Stimulated activated CD4-positive, alpha-beta T cell treated with anti-CD3 and anti-CD28 coated beads, Interleukin-4, amount 100 ng/mL, for 1 hour (primary cell): ENCODE measurements at places on chromosomes 7 and 10.

GRCh38 chr7:134589491-134589941 is 40.6 kb downstream of the AKR1B15 start:
- DNase-seq: no peak

DNA sequence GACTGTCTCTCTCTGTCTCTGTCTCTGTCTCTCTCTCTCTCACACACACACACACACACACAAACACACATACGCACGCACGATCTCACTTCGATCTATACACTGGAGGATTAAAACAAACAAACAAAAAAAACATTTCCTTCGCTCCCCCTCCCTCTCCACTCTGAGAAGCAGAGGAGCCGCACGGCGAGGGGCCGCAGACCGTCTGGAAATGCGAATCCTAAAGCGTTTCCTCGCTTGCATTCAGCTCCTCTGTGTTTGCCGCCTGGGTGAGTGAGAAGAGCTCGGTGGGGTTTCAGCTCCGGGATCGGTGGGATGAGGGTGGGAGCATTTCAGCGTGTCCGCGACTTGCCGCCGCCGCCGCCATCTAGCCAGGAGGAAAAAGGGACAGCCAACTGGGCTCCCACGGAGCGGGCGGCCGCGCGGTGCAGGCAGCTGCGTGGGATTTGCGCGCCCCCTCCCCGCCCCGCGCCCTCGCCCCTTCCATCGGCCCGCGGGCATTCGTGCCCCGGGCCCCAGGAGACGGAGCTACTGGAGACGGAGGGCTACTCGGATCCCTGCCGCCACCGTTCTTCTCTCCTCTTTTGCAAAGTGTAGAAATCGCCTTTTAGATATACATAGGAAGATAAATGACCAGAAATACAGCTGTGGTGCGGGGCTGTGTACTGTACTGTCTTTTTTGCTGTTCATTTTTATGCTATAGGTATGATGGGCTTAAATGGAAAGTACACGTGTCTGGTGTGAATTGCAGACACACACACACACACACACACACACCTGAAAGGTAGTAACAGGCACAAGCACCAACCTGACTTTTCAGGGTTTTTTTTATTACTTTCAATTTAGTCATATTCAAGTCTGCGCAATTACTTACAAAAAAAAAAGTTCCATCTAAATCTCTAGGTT is 581 bp downstream of the PTPRZ1 start:
- no peak for DNase-seq

DNA sequence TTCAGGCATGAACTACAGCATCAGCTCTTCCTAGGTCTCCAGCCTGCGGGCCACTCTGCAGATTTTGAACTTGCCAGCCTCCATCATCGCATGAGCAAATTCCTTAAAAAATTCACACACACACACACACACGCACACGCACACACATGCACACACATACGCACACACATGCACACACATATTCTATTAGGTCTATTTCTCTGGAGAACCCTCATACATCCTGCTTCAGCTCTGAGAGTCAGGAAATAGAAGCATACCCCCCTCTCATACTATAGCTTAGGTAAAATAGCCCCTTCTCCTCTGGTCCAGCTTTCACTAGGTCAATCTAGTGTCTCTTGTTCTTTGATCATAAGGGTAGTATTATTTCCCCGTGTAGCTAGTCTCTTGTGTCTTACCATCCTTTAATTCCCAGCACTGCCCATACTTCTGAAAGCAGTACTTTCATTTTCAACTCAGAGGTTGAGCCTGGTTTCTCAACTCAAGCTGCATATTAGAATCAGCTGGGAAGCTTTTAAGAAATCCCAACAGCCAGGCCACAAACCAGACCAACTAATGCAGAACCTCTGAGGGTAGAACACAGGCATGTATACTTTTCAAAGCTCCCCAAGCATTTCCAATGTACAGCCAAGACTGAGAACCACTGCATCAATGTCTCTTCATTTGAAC is 30.9 kb upstream of the ITGB8 start:
- DNase-seq: no peak

DNA sequence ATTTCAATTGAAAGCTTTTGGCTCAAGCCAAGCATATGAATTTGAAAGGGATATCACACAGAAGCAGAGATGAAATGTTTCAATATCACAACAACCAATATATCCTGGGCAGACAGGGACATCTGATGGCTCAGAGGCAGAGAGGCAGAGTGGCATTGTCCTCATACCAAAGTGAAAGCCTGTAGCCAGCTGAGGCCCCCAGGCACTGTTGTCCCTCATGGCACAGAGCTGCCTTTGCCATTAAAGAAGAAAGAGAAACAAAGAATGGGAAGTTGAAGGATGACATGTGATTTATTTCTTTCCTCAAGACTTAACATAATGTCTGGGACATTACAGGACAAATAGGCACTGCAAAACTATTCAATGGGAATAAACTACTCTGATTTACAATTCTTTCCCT is 504.3 kb upstream of the PCDH15 start:
- no peak for DNase-seq

DNA sequence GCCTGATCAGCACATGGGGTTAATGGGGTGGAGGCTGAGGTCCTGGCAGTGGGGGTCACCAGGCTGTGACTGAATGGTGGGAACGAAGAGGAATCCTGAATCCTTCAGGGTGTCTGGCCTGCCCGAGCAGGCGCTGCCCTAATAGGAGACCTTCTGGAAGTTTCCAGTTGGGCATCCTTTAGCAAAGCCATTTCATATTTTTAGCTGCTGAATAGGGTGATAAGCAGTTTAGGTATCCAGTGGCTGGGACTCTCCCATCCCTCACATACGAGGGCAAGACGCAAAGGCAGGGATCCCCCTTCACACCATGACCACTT is 159.3 kb downstream of the SH3PXD2A start:
- no peak for DNase-seq

- DNase-seq: no peak
These were observed 33.9 kb downstream of the DNAJC1 start for GRCh38 chr10:21969326-21970287.

- DNase-seq: no peak
These were observed 222.6 kb downstream of the ADARB2 start for GRCh38 chr10:1514681-1515080.

DNA sequence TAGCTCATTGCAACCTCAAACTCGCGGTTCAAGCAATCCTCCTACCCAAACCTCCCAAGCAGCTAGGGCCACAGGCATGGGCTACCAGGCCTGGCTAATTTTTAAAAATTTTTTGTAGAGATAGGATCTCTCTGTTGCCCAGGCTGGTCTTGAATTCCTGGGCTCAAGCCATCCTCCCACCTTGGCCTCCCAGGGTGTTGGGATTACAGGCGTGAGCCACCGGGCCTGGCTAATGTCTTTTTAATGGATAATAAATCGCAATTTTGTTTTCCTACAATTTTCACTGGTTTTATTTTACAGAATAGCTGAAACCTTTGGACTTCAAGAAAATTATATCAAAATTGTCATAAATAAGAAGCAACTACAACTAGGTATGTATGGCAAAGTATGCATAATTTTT is 10.9 kb downstream of the NUB1 start:
- no peak for DNase-seq

DNA sequence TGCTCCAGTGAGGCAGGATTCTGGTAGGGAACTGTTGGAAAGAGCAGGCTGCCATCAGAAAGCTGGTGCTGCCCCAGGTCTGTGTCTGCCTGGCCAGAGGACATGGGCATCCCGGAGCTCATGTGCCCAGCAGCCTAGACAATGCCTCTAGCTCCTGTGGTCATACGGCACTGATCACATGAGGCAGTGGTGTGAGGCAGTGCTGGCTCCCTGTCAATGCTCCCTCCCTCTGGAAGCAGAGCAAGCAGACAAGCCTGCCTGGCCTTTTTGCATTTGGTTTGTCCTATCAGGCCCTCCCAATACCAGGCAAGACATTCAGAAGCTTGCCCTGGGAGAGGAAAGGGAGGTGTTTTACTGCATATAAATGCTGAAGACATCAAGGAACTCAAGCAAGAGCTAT is 19.5 kb upstream of the MMP21 start:
- DNase-seq: no peak

DNA sequence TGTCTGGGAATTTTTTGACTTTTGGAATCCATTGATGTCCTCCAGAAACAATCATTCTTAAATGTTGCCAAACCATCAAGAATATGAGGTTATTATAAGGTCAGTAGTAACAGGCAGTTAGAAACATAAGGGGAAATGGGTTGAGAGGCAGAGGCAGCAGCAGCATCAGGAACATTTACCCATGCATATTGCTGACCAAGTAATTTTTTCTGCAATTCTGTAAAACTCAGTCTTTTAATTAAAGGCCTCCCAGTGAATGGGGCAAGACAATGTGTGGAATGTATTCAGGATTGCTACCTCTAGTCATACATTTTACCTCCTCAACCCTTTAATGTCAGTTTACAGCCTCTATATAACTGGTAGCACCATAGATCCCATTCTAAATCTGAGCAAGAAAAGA is 66.5 kb upstream of the SKAP2 start:
- no peak for DNase-seq

DNA sequence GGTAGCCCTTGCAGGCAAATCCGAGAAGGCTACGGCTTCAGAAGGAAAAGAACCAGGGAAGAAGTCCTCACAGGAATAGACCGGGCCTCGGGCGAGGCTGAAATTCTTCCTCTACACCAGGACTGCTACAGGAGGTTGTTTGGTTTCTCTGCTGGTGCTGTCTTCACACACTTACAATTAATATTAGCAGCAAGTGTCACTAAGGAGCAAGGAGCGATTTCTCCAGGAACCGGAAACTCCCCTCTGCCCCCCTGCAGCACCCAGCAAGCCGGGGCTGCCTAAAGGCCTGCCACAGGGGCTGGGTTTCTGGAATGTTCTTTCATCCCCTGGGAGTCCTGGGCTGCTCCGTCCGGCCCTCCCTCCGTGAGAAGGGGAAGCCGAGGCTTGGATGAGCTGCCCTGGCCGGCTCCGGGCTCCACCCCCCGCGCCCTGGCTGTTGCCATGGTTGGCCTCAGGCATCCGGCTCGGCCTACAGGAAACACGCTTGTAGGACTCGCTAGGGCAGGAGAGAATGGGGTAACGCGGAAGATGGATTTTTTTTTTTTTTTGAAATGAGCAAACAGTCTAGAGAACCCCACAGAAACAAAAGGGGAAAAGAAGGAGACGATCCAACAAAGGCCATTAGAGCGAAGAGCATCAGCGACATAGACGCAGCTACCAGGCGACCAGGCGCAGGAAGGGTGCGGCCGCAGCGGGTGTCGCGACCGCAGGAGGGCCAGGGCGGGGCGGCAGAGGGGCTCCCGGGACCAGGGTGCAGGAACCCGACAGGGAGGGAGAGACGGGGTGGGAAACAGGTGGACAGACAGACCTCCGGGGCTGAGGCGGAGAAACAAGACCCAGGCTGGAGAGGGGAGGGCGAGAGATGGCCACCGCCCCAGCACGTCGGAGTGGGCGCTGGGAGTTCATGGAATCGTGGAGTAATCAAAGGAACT is 33.0 kb downstream of the EN2 start:
- DNase-seq: peak; percentile 35

- no peak for DNase-seq
These were observed 399.5 kb upstream of the LRGUK start for GRCh38 chr7:133727476-133728214.

DNA sequence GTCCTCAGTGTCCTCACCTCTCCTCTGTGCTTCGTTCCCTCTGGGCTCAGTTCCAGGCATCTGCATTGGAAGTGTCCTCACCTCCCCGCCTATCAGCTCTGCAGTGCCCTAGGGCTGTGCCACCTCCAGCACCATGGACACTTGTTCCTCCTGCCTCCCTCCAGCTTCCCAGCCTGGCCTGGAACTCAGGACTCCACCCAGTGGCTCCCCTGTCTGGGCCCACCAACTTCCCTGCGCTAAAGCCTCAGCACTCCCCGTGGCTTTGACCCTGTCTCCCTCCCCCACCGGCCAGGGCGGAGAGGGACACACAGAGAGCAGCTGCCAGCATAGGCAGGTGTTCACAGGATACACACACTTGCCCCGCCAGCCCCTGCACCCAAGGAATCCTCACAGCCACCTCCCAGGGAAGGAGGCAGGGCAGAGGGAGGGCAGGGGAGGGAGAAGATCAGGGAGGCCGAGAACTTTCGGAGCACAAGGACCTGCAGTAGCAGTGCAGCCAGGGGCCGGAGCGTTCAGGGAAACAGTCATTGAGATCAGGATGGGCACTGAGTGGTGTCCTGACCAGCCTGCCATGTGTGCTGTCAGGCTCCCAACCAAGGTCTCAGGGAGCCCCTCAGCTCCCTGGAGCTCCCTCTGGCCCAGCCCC is 31.3 kb downstream of the ANXA8 start:
- DNase-seq: no peak

GRCh38 chr10:21810582-21811244 is 192.8 kb downstream of the DNAJC1 start:
- no peak for DNase-seq

GRCh38 chr10:93333278-93333978 is 148.7 kb downstream of the MYOF start:
- no peak for DNase-seq

GRCh38 chr7:100407285-100408180 is 21.0 kb downstream of the ZCWPW1 start:
- peak; percentile 12 for DNase-seq

GRCh38 chr7:2521952-2522591 is 2.5 kb downstream of the LFNG start:
- peak; percentile 70 for DNase-seq

DNA sequence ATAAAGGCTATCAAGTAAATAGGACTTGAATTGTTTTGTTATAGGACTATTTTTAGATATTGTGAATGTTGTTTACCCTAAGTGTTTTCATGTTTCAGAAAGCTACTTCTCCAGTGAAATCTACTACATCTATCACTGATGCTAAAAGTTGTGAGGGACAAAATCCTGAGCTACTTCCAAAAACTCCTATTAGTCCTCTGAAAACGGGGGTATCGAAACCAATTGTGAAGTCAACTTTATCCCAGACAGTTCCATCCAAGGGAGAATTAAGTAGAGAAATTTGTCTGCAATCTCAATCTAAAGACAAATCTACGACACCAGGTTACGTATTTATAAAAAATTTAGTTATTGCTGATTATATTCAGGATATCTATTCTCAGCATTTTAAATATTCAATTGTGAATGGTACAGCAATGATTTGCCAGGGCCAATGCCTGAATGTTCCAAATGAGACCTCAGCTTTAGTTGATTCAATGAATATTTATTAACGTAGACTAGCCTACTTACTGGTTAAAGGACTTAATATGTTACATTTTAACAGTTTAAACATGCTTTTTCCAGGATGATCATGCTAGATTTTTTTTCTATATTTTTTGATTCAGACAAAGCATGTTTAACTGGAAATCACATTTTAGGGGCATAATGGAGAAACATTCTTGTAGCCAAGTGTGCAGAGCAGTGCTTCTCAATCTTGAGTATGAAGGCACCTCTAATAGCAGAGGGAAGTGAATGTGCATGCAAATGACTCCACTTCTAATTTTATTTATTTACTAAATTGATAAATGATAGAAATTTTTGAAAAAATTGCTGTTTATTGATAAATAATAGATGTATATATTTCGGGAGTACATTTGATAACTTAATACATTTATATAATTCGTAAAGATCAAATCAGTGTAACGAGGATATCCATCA is 18.2 kb downstream of the ANLN start:
- no peak for DNase-seq
